T-helper 17 cell (primary cell): ENCODE measurements at places on chromosomes 2 and 18. TPM values are rescaled to one million over a fixed set of nuclear protein-coding genes. Genes with fewer than 3 reads are reported as not detected.

The PRSS56 gene
- not detected for total RNA-seq

The NCOA1 gene
- total RNA-seq: 44.2 TPM

The POLR1A gene
- 19.2 TPM for total RNA-seq

The VIT gene
- not detected for total RNA-seq

The SERPINB10 gene
- not detected for total RNA-seq

GRCh38 chr2:148238561-148238960 is 217.7 kb downstream of the MBD5 start:
- DNase-seq: no peak

GRCh38 chr2:62455957-62456692 is 49.9 kb downstream of the TMEM17 start:
- DNase-seq: no peak

DNA sequence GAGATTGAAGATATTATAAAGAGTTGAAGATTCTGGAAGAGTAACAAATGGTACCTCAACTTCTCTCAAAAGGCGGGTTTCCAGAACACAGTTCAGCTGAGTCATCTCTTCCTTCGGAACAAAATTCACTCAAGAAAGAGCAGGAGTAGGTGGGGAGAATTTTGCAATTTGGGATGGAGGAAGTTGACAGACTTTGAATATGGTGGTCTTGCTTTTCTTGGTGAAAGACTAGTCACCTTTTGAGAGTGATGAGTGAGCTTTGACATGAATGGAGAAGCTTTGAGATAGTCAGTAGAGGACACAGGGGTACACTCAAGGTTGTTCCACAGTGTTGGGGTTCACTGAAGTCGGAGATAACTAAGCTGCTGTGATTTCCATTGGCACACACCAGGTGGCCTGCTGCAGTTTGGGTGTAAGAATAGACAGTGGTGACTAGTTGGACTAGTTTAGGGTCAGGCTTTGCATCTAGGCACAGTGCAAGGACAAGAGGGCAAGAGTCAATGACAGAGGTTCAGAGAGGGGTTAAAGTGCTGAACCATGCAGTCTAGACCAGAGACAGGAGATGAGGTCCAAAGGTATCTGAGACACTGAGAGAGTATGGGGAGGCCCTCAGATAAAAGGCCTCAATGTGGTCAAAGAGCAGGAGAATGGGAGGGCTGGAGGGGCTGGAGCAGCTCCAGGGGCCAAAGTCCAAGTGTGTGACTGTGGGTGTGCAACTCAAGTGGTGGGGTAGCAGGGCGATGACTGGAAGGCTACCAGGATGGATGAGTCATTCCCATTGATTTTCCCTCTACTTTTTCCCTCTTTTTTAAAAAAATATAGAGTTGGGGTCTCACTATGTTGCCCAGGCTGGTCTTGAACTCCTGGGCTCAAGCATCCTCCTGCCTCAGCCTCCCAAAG is 7.7 kb downstream of the CCL20 start:
- no peak for DNase-seq

DNA sequence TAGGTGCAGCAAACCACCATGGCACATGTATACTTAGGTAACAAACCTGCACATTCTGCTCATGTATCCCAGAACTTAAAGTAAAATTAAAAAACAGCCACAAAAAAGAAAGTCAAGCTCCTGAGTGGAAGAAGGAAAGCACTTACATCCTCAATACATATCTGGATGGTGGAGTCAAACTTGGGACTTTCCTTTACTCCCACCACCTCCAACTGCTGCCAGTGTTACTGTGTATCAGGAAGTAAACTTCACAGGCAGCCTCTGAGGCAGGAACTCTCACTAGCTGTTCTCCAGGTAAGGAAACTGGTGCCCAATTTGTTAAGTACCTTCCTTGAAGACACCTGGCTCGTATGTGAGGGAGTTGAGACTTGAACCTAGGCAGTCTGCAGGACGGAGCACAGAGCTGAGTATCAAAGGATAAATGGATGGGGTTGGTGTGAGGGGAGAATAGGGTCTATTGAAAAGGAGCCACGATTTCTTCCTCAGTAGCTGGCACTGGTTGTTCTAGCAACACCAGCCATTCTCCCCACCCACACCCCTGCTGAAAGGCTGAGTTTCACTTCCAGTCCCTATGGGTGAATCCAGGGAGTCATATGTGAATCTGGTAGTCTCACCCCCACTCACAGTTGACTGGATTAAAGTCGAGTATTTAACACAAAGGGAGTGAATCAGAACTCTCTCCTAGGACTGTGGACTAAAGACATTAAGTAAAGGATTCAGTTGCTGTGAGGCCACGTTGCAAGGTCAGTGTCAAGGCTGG is 50.0 kb upstream of the GPR39 start:
- no peak for DNase-seq

DNA sequence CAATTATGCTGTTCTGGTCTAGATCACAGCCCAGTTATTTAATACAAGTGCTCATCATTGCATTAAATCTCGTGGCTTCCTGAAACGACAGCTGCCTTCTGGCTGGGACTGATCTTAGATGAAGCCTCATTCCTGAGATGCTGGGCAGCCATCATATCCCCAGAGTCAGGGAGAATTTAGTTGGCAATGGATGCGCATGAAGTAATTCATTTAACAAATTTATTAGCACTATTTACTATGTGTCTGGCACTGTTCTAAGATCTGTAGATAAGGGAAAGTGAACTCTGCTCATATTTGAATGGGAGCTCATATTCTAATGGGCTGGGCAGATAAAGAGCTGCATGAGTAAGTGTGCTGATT is 244.7 kb downstream of the KCNS3 start:
- DNase-seq: no peak

DNA sequence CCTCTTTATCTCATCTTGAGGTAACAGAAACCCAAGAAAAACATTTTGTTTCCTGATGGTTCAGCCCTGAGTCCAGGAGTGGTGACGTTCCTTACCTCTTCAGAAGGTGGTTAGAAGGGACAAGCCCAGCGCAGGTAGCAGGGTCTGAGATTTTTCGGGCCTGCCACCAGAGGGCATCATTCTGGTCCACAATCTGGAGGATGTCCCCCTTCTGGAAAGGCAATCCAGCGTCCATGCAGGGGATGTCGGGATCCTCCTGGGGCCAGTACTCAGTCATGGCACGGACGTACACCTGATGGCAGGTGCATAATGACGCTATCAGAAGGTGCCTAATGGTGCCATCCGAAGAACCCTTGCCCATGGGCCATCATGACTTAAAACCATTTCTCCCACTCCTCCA is 17.7 kb downstream of the MPP4 start:
- DNase-seq: no peak
